ENCODE measurements at places on chromosomes 2 and 18.

DNA sequence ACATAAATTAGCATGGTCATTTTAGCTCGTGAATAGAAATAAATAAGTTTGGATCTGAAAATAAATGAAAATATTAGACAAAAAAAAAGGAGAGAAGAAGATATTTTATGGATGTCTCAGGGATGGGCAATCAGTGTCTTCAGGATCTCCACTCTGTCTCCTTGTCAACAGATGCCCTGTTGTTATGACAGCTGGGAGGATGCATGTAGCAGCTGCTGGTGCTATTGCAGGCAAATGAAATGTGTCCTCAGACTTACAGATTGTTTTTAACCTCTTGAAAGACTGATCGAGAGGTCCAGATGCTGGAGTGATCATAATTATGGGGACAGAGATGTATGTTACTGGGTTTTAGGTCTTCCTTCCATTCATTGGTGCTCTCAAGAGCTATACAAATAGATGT lies 24.7 kb upstream of the ARL4C start:
- DNase-seq = no peak

- no peak for DNase-seq
Observed at GRCh38 chr2:241563981-241564595, 5.5 kb downstream of the BOK start.

DNA sequence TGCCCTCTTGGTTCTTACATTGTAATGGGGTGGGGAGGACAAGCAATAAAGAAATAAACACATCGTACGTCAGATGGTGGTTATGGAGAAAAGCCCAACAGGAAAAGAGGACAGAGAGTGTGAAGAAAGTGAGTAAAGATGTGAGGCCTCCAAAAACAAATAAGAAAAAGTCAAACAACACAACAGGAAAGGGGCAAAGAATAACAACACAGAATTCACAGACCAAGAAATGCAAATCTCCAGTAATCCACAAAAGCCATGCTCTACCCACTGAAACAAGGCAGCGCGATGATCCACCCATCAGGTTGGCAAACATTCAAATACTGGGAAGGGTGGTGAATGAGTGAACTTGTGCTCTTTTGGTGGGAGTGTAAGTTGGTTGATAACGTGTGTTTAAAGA lies 16.7 kb upstream of the DUSP2 start:
- no peak for DNase-seq

- no peak for DNase-seq
Observed at GRCh38 chr2:100214265-100214971, 72.0 kb upstream of the AFF3 start.

DNA sequence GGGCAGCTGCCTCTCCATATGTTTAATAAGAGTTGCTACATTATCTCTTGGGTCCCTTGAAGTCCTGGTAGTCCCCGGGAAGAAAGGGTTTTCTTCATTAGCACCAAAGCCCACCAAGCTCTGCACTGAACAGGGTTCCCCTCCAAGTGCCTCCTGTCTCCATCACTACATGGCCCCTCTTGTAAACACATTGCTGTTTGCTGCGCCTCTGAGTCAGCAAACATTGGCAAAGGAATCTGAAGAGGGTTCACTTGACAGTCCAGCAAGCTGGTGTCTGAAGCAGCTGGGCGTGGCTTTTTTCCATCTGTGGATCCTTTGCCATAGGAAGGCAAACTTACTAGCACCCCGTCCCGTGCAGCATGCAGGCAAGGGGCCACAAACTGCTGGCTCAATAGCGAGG lies 82.8 kb downstream of the TEX51 start:
- no peak for DNase-seq

- DNase-seq = no peak
Observed at GRCh38 chr2:40249577-40249976, 202.3 kb downstream of the SLC8A1 start.

DNA sequence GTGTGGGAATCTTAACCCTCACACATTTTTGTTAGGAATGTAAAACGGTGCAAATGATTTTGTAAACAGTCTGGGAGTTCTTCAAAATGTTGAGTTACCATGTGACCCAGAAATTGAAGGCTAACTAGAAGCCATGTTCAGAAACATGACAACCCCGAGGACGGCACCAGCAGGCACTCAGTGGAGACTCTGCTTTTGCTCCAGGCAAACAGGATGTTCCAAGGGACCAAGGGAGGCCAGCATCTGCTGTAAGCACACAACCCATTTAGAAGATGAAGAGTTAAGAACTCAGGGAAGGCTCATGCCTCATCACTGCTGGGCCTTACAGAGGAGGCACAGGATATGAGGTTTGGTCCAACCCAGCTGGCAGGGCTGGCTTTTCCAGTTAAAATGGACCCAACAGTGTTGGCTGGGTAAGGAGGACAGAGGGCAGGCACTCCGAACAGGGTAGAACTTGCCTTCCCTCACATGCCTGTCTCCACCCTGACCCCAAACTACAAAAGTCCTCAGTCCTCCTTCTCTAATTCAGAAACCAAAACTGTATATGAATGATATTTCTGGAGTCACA lies 23.6 kb downstream of the PARD6G start:
- DNase-seq = no peak

Data from activated CD4-positive, alpha-beta T cell treated with anti-CD3 and anti-CD28 coated beads, Interleukin-2, amount 50 U/mL, for 4 hours (primary cell).